ENCODE measurements at places on chromosomes 1 and 21.

DNA sequence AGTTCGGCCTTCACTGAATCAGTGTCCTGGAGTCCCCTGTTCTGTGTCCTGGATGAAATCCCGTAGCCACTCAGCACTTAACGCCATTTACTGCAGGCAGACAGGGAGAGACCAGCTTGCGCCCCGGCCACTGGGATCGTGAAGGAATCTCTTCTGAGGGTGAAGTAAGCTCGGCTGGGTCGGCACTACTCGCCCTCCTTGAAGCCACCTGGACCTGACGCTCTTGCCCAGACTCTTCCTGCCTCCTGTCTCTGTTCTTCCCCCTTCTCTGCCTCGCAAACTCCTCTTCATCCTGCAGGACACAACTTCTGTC is 99.9 kb upstream of the ZBTB40 start:
- no peak for DNase-seq

DNA sequence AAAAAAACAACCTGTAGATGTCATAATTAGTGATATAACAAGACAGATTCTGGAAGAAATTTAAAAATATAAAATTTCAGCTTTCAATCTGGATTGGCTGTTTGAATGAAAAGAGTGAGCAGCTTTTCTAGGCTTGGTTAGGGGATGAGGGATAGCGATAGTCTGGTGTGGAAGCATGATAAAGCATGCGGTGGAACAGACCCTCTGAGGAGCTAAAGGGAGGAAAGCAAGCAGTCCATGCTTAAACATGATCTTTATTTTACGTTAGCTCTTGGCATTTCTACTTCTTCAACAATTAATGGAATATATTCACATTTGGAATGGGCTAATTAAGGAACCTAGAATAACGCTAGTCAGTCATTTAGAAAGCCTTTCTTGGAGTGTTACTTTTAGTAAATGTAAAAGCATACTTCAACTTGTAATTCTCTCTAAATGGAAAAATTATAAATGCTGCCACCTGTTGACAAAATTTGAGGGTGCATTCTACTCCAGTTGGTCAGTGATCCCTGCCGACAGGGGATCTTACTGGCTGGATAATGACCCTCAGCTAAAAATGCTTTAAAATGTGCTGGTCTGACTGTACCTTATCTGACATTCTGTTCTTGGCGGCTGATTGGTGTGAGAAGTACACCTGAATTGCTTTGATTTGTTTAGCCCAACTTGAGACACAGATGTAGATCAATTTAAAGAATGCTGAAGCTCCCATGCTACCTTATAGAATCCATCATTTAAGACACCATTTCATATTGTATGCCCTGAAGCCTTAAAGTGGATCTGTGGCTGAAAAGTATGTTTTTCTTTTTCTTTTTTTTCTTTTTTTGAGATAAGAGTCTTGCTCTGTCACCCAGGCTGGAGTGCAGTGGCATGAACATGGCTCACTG is 61.2 kb downstream of the AK4 start:
- DNase-seq = peak; percentile 57

DNA sequence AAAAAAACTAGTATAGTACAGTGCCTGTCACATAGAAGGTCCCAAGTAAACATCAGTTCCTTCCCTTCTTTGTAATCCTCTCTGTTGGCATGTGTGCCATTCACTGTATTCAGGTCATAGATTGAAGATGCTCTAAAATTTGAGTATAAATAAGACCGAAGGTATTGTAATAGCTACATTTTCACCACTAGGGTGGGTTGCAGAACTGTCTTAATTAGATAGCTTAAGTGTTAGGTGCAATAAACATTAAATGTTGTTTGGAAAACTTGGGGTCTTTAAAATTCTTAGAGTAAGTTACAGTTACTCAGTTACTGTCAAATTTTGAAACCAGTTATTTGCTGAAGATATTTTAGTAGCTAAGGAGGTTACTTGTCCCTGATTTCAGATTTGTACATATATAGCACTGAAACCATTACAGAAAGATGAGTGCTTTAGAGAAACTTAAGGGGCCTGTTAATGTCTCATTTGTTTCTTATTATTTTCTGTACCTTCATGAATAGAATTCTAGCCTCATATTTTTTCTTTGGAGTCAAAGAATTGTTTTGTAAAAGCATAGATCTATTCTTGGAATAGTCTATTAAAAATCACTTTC is 24.3 kb downstream of the PER3 start:
- DNase-seq = peak; percentile 17

DNA sequence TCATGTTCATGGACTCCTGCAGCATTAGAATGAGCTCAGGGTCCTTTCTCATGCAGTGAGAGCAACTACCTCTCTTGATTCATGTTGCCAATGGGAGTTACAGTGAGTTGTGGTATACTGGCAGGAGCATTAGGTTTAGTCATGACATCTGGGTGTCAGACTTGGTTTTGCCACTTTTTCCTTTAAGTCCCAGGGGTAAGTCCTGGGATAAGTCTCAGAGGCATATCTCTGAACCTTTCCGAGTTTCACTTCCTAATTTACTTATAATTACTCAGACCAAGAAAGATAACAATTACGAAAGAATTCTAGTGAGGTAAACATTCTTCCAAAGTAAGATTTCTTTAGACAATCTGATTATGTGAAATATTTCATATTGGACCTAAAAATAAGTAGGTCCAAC is 606.0 kb downstream of the SMYD3 start:
- DNase-seq = no peak

DNA sequence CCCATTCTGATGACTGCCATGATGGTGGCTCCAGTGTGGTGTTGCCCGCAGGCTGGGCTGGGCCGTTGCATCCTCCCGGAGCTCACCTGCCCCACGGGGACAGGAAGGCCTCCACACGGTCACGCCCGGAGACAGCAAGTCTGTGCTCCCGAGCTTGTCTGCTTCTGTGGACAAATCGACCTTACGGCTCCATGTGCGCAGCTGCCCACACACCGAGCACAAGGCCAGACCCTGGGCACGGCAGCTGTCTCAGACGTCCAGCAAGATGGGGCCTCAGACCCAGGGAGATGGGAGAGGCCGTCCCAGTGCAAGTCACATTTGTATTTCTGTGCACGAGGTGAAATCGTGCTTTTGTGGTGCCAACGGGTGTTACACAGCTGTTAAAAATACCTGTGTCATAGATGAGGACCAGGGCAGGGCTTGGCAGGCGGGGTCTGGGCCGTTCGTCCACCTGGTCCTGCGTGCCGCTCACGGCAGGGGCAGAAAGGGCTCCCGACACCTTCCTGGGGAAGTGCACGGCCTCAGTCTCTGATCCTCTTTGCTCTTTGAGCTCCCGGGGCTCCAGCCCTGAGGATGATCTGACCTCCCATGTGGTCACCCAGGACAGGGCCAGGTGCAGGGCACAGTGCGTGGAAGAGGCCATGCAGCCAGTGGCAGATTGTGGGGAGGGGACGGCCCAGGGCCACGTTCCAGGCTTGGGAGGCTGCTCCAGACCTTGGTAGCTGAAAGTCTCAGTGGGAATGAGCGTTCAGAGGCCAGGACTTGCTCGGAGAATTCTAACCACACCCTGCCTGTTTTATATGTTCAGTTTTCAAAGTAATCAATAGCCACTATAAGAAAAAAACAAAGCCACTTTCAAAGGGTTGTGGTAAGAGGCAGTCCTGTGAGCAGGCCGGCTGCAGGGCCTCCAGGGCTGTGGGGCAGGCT is 13.5 kb downstream of the COL6A1 start:
- no peak for DNase-seq

GRCh38 chr1:156383023-156383422 is 14.0 kb downstream of the RHBG start:
- peak; percentile 56 for DNase-seq

- no peak for DNase-seq
Observed at GRCh38 chr1:40599926-40600325, 65.6 kb downstream of the RIMS3 start.

GRCh38 chr21:16113052-16113715 is 383.4 kb downstream of the USP25 start:
- no peak for DNase-seq

DNA sequence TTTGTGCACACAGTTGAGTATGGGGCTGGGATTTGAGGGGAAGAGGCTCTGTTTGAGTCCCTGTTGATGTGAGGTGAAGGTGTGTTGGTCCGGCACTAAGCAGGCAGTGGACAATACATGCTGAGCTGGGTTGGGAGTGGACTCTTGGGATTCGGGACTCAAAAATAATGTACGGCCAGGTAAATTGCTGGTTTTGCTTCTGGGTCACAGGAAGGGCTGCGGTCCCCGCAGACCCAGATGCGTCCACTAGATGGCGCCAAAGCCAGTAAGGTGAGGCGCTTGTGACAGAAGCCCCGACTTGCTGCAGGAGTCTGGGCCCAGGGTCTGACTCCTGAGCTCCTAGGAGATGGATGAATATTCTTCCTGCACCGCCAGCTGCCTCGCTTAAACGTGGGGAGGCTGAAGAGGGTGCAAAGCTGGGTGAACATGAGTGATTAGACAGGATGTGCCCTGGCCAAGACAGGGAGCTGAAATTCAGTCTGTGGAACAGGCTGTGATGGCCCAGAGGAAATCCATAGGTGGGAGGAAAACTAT is 61.4 kb downstream of the ACBD3 start:
- peak; percentile 83 for DNase-seq

DNA sequence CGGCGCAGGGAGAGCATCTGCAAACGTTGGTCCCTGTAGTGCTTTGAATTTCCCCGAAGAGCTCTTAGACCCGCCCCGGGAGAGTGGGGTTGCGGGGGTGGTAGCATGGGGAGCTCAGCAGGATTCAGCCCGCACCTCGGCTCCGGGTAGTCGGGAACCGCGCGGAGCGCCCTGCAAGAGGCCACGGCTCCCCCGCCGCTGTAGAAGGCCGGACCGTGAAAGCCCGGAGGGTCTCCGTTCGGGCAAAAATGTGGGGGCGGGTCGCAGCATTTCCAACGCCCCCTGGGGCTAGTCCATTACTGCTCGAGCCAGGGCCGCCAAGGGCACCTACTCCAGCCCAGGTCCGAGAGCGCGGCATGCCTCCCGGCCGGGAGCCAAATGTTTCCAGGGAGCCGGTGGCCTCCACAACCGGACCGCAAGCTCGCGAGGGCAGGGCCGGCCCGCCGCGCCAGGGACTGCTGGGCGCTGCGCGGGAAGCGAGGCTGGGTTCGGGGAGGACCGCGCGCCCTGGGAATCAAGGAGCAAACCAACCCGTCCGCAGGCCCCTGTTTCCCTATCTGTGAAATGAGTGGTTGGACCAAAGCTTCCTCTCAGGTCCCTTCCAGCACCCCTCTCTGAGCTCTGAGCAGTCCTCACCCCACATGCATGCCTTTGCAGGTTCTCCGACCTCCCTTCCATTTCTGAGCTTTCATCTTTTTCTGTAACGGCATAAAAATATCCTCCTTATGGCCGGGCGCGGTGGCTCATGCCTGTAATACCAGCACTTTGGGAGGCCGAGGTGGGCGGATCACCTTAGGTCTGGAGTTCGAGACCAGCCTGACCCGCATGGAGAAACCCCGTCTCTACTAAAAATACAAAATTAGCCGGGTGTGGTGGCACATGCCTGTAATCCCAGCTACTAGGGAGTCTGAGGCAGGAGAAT is 775 bp upstream of the TMEM63A start:
- DNase-seq = peak; percentile 56

GRCh38 chr1:14392161-14392858 is 206.2 kb upstream of the KAZN start:
- no peak for DNase-seq

- no peak for DNase-seq
Observed at GRCh38 chr1:28394136-28394535, 24.6 kb downstream of the PHACTR4 start.

DNA sequence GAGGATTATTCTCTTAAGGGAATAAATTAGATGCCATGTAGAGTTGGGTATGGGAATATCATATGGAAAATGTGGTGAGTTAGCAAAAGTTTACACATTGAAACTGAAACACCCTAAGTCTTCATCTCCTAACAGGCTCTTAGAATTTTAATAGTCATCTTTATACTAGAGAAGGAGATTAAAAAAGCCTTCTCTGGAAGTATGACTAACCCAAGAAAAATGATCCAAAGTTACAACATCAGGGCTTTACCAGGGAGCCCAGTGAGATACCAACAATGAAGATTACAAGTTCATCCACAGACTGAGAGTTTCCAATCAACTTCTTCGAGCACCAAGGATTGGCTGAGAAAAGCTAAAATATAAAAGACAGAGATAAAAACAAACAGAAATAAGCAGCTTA is 70.0 kb upstream of the KIAA0040 start:
- DNase-seq = no peak

DNA sequence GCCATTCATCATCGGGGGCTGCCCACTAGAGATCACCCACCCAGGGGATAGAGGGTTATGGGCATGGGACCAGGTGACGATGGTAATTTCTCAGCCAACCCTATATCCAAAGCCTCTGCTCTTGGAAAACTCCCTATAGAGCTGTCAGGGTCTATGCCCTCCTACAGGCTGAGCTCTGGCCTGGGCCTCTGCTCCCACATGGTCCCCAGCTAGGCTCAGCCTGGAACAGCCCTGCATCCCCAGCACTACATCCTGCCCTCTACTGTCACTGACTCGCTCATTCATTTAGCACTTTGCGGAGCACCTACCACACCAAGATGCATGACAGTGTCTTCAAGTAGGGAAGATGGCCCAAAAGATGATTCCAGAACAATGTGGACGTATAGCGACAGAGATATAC is 45.0 kb upstream of the EPS8L3 start:
- no peak for DNase-seq

DNA sequence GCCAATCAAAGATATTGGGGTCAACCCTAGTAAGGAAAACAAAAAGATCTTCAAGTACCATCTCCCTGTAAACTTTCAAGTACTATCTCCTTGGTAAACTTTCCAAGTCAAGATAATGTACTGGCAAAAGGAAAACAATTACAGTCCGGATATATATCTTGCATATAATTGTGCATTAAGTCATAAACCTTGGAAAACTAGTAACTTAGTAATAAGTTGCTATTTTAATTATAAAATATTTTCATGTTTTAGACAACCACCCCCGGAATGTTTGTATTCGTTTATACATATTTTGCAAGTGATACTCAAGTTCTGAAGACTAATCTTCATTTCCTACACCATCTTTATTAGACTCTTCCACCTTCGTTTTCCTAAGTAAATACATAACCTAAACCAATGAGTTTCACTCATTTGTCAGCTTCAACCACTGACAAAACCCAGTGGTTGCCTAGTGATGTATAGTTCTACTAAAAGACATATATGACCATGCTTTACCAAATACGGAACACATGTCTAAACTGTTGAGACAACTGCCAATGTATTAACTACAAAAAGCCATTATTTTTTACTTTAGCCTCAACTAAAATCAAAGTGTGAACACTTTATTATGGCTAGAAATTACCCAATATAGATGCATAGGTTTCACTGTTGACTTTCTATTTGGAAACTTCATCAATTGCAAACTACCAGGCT is 1.7 kb downstream of the AKT3 start:
- no peak for DNase-seq

- no peak for DNase-seq
Observed at GRCh38 chr21:38013741-38014140, 97.5 kb upstream of the KCNJ6 start.

DNA sequence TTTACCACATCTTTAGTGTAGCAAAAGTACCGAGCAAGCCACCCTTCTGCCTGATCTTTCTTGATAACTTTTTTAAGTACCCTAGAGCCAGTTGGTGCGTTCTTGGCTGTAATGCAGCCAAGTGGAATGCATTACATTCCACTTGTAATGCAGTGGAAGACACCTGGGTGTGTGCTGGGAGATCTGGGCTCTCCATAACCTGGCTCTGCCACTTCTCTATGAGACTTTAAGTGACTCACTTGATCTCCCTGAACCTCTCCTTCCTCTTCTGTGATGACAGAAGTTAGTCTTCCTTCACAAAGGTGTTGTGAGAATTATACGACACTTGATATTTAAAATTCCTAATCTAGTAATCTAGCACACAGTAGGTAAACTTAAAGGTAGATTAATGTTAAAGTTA is 35.3 kb upstream of the NFIA start:
- DNase-seq = no peak

GRCh38 chr1:46248122-46248920 is 758 bp downstream of the RAD54L start:
- DNase-seq = peak; percentile 14

GRCh38 chr1:107617456-107617855 is 347.5 kb downstream of the VAV3 start:
- DNase-seq = no peak
